Thyroid gland (tissue), 4 donors: ENCODE measurements at places on chromosomes 2 and 18. TPM values are rescaled to one million over a fixed set of nuclear protein-coding genes. Genes with fewer than 3 reads are reported as not detected.

GRCh38 chr2:65018141-65018582 is 29.0 kb downstream of the SLC1A4 start:
- no peak overlapping the region for H3K27ac ChIP-seq
- no peak overlapping the region for H3K4me3 ChIP-seq
- no peaks in the 10 kb centered on the region for H3K27me3 ChIP-seq
- no peaks in the 10 kb centered on the region for H3K4me1 ChIP-seq
- DNase-seq: peak; percentile 5
- no peaks in the 10 kb centered on the region for H3K36me3 ChIP-seq

- H3K4me1 ChIP-seq: no peaks in the 10 kb centered on the region
- no peak for DNase-seq
- H3K4me3 ChIP-seq: no peak overlapping the region
- H3K27me3 ChIP-seq: no peaks in the 10 kb centered on the region
Observed at GRCh38 chr2:64928813-64929212, 60.4 kb upstream of the SLC1A4 start.

- no peak for DNase-seq
- no peaks in the 10 kb centered on the region for H3K27me3 ChIP-seq
- H3K4me1 ChIP-seq: no peaks in the 10 kb centered on the region
- no peaks in the 10 kb centered on the region for H3K36me3 ChIP-seq
- no peak overlapping the region for H3K4me3 ChIP-seq
Observed at GRCh38 chr2:191125646-191126045, 25.1 kb downstream of the STAT4 start.

DNA sequence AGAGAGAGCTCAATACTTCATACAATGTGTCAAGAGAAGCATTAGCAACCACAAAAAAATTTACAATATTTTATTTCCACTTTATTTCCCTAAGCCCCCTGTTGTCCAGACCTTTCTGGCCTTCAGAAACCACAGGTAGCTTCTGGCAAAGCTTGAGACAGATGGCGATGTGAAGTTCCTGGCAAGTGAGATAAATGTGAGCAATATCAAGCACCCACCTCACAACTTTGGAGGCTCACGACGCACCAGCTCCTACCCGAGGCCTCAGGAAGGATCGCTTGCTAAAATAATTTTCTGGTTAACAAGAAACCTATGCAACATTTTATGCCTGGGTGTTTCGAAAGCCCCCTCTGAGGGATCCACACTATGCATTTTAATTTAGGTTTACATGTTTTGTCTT is 158.1 kb upstream of the CHAC2 start:
- no peak overlapping the region for H3K27ac ChIP-seq
- H3K4me3 ChIP-seq: no peak overlapping the region
- no peaks in the 10 kb centered on the region for H3K27me3 ChIP-seq
- no peaks in the 10 kb centered on the region for H3K36me3 ChIP-seq
- DNase-seq: no peak
- peaks cover 10% of the 10 kb centered on the region for H3K4me1 ChIP-seq

GRCh38 chr2:219509780-219510511 is 4.3 kb upstream of the ASIC4 start:
- peak; percentile 50 for DNase-seq
- peaks cover 3% of the 10 kb centered on the region for H3K27me3 ChIP-seq
- H3K36me3 ChIP-seq: peaks cover 12% of the 10 kb centered on the region
- H3K4me3 ChIP-seq: peak overlapping the region; percentile 15
- H3K4me1 ChIP-seq: peaks cover 21% of the 10 kb centered on the region
- H3K27ac ChIP-seq: no peak overlapping the region

GRCh38 chr2:160324161-160324800 is 124.2 kb upstream of the ITGB6 start:
- DNase-seq: peak; percentile 65
- H3K4me1 ChIP-seq: peaks cover 13% of the 10 kb centered on the region
- H3K4me3 ChIP-seq: no peak overlapping the region
- no peaks in the 10 kb centered on the region for H3K27me3 ChIP-seq
- no peaks in the 10 kb centered on the region for H3K36me3 ChIP-seq

- no peak overlapping the region for H3K27ac ChIP-seq
- no peak for DNase-seq
- H3K36me3 ChIP-seq: no peaks in the 10 kb centered on the region
- no peak overlapping the region for H3K4me3 ChIP-seq
Observed at GRCh38 chr2:30492619-30493018, 45.6 kb downstream of the LCLAT1 start.

DNA sequence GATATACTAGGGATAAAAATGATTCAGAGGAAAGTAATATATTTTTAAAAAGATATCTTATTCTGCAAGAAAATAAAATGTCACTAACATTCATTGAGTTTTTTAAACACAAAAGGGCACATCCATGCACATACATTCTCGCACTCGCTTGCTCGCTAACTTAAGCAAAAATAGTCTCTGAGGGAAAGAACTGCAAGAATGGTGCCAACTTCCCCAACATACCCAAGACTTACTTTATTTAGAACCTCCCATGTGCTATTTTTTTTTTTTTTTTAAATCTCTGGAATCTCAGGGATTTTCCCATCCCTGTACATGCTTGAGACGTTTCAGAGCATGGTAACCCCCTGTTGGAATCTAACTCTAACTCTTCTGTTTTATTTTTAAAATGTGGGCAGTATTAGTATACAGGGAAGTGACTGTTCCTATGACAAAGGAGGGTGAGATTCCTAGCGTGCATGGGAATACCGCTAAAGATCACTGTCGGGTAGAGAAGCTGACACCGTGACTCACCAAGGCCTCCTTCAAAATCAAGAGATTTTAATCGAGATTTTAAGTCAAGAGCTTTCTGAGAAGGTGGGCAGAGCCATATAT is 187.9 kb upstream of the ZEB2 start:
- H3K27ac ChIP-seq: no peak overlapping the region
- H3K4me3 ChIP-seq: no peak overlapping the region
- H3K27me3 ChIP-seq: no peaks in the 10 kb centered on the region
- H3K4me1 ChIP-seq: peaks cover 12% of the 10 kb centered on the region
- DNase-seq: no peak

GRCh38 chr2:175824243-175824642 is 177.8 kb downstream of the LNPK start:
- no peak for DNase-seq
- no peaks in the 10 kb centered on the region for H3K27me3 ChIP-seq
- H3K27ac ChIP-seq: no peak overlapping the region
- H3K4me1 ChIP-seq: no peaks in the 10 kb centered on the region

DNA sequence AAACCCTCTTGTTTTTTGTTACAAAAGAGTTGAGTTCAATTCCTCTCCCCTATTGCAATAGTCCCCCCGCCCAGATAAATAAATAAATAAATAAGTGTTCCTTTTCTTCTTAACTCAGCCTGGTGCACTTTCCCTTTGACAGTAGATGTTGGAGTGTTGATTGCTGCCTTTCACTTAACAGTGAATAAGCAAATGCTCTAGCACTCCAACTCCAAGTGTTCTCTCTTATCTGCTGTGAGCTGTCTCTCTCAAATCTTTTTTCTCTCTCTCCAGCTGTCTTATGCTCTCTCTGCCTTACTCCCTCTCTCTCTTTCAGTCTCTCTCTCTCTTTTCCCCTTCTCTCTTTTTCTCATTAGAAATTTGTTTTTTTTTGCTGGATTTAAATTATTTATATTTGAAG is 216.7 kb downstream of the TMX3 start:
- no peak overlapping the region for H3K27ac ChIP-seq
- no peaks in the 10 kb centered on the region for H3K27me3 ChIP-seq
- DNase-seq: no peak

The AGXT gene
- not detected for total RNA-seq

The ANKRD30B gene
- 0.11 TPM for total RNA-seq

The UBXN2A gene
- 13.5 TPM for total RNA-seq

The AKAIN1 gene
- total RNA-seq: not detected

The L3MBTL4 gene
- 37.1 TPM for total RNA-seq

The MBD2 gene
- total RNA-seq: 81.4 TPM

The SPDYA gene
- 3.1 TPM for total RNA-seq

The SP9 gene
- not detected for total RNA-seq

The CYP26B1 gene
- total RNA-seq: 24.2 TPM

The POTEC gene
- total RNA-seq: not detected

The PPP1R1C gene
- total RNA-seq: 2.8 TPM
